ENCODE measurements at places on chromosomes 1 and 21. TPM values are rescaled to one million over a fixed set of nuclear protein-coding genes. Genes with fewer than 3 reads are reported as not detected.

PIGR gene
- 23.3 TPM for total RNA-seq

ENSA gene
- 148 TPM for total RNA-seq

KCNH1 gene
- total RNA-seq: 0.03 TPM

MMEL1 gene
- total RNA-seq: 0.93 TPM

SYPL2 gene
- total RNA-seq: 2.0 TPM

PLPPR5 gene
- not detected for total RNA-seq

DNA sequence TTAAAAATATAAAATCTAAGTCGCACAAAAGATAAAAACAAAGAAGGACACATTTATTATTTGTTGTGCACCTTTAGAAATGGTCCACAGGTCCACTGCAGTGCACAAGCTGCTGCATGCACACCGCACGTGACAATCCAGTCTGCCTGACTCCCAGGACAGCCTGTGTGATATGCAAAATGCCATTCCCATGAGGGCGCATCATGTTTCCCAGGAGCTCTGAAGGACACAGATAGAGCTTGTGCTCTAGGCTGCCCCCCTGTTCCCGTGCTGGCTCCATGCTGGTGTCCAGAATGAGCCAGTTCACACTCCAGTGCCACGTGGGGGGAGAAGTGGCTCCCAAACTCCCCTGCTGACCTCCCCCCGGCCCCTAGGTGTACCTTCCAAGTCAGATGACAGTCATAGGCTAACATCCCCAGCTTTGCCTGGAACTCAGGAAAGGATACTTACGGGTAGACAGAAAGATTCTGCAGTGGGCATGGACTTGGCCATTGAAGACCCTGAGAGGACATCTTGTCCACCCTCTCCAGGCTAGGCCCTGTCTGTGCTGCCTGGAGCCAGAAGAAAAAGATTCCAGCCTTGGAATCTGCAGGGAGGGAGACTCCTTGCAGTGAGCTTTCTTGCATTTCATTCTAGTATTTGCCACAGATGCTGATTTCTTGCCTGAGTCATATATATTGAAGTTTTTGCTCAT lies 26.3 kb downstream of the RAB7B start:
- DNase-seq: peak; percentile 64

DNA sequence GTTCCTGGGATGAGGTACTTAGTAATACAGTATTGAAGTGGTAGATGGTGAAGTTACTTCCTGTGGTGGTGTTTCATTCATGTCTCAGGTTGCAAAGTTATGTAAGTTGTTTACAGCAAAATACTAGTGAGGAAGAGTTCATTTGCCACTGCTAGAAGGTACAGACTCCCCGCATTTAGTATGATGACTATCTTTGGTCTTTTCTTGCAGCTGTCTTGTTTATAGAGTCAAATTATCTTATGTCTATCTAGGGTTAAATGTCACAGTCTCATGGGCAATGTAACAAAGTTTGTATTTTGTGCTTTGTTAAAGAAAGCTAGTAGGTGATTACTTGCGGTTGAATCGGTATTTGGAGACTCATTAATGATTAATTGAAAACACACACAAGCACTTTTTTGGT lies 50.2 kb downstream of the LRRC8D start:
- DNase-seq: no peak

GRCh38 chr1:89286549-89287180 lies 14.0 kb upstream of the GBP5 start:
- no peak for DNase-seq

GRCh38 chr1:108190001-108190634 lies 10.0 kb downstream of the SLC25A24 start:
- DNase-seq: no peak

- no peak for DNase-seq
Observed at GRCh38 chr1:194870860-194871259, 1684.4 kb upstream of the B3GALT2 start.

DNA sequence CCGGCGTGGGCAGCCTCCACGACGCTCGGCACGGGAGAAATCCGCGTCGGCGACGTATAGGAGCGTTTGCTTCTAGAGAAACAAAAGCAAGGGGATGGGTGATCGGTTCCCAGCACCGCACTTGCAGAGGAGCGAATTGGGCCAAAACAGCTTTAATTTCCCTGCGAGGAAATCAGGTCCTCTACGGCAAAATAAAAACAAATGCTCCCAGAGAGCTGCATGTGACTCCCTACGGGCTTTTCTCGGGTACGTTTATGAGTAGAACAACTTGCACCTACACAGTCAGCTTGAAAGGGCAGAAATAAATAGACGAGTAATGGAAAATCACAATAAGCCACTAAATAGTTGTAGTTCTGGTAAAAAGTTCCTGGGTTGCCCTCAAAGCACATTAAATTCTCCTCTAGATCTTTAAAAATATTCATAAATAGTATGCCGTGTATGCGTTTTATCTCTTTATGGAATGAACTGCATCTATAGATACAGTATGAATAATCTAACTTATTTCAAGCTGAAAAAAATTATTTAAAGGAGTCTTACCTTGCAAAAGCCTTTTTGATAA lies 1.2 kb downstream of the NHLH2 start:
- DNase-seq: no peak

DNA sequence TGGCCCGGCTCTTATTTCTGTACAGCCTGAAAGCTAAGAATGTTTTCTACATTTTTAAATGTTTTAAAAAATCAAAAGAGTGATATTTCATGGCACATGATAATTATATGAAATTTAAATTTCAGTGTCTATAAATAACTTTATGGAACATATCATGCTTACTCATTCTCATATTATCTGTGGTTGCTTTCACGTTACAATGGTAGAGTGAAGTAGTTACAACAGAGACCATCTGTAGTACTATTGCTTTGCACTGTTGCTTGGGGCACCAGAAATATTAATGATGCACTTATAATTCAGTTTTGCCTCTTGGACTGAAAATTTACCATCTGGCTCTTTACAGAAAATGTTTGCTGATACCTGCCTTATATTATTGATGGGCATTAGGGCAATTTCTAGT lies 481.6 kb downstream of the PLPP3 start:
- DNase-seq: no peak

DNA sequence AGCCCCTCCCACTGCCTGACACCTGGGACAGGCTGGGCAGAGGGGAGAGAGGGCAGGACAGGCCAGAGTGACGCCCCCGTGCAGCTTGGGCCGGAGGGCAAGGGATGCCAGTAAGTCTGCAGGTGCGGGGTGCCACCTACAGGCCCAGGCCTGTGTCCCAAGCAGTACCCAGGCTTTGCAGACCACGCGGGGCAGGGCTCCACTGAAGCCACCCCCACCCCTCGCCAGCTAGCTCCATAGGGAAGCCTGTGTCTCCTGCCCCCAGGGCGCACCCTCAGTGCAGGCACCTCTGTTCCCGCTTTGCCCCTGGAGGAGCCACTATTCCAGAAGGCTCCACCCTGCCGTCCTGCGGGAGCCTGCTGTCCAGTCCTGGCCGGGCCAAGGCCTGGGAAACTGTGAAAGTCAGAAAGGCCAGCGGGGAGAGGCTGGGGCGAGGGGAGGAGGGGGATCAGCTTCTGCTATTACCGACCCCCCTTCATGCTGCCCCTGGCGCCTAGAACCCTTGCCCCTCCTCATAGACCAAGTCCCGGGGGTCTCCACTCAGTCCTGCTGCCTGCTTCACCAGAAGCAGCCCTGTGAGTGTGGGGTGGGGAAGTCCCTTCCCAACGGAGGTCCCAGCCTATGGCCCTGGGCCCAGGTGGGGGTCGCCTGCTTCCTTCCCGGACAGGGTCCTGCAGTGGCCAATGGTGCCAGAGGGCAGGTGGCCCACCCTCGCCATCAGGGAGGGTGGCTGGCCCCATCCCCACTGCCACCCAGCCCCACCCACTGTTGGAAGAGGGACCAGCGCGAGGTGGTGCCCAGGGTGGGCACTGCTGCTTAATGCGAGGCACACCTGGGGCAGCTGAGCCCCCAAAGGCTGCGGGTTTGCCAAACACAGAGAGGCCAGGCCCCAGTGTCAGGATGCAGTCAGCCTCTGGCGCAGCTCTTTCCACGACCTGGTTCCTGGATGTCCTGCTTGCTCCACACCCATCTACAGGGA lies 54.4 kb downstream of the KCNAB2 start:
- DNase-seq: no peak

GRCh38 chr1:246108278-246108925 lies 398.7 kb downstream of the SMYD3 start:
- peak; percentile 8 for DNase-seq

DNA sequence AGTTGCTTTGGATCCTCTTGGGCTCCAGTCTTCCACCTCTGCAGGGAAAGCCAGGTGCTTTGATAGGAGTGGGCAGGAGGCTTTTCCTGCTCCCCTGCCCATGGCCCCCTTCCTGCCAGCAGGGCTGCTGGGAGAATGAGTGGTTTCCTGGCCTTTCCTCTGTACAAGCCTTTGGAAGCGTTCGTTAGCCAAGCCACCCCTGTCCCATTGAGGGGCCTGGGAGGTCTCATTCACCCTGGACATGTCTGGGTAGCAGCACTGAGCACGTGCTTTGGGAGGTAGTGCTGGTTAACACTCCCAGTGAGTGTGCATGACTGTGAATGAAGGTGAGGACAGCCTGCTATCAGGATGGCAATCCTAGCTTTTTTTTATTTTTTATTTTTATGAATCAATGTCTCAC lies 118.5 kb upstream of the CACNA1E start:
- DNase-seq: no peak

DNA sequence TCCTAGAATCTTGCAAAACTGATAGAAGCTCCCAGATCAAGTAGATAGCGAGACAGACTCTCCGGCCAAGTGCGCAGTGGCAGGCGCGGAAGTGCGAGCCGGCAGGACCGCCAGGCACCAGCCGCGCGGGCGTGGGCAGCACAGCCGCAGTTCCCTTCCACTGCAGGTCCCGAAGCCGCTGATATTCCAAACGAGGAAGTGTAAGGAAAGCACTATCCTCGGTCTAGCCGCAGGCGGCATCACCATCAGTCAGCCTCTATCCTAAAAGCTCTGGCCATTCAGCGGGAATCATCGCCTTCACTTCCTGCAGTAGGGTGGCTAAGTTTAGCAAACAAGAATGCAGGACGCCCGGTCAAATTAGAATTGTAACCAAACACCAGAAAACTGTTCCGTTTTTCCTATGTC lies 710 bp downstream of the GLRX2 start:
- peak; percentile 70 for DNase-seq
